ENCODE measurements at places on chromosomes 6 and 20.

DNA sequence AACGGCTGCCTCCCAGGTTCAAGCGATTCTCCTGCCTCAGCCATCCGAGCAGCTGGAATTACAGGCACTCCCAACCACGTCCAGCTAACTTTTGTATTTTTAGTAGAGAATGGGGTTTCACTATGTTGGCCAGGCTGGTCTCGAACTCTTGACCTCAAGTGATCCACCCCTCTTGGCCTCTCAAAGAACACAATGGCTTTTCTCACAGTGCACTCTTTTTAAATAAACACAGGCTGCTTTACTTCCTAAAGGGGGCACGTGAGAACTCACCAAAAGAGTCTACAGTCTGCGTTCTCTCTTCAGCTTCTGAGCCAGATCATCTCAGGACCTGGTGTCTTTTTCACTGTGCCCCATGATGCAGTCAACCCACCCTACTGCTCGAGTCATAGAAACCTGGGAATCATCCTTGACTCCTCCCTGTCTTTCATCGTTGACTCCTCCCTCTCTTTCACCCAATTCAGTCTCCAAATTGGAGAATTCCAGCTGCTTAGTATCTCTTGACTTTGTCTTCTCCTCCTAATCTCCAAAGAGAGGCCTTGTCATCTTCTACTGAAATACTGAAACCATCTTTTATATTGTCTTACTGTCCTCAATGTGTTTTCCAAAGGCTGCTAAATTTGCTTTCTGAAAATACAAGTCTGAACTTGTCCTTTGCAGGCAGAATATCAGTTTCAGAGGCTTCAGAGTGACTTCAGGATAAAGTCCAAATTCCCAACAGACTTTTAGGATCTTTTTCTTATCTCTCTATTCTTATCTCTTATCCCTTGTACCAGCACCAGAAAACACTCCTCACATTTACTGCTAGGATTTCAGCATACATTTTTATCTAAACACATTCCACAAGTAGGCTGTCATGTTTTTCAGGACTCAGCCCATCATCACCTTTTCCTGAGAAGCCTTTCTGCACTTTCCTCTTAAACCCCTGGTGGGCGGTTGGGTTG is 323.4 kb downstream of the SYNE1 start:
- DNase-seq: no peak

GRCh38 chr6:22343864-22344263 is 47.0 kb upstream of the PRL start:
- no peak for DNase-seq

- no peak for DNase-seq
Measured at GRCh38 chr6:165599121-165599520, 63.9 kb downstream of the PDE10A start.

- DNase-seq: no peak
Measured at GRCh38 chr6:156885562-156885961, 108.4 kb downstream of the ARID1B start.

GRCh38 chr6:53640361-53640760 is 25.2 kb downstream of the KLHL31 start:
- DNase-seq: no peak

DNA sequence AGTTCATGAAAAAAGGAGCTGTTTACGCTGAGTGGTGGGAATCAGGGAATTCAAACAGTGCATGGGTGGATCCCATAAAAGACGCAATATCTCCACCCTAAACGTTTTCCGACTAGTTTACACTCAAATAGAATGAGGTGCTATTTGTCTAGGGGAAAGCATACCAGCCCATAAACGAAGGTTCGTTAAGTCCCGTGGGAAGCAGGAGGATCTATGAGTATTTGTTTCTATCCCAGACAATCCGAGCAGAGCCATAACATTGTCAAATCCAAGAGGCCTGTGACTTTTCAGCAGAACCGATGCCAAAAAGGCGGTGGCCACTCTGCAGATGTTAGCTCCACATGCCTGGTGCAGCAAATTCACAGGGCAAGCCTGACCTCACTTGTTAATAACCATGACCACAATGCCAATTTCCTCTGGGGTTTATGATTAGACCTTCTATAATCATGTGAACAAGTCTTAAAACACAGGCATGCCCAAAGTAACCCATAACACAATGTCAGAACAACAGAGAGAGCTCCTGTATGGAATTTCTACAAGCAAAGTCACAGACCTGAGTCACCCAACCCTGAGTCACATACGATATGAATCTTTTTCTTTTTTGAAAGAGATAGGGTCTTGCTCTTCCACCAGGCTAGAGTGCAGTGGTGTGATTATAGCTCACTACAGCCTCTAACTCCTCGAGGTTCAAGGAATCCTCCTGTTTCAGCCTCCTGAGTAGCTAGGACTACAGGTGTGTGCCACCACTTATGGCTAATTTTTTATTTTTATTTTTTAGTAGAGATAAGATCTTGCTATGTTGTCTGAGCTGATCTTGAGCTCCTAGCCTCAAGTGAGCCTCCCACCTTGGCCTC is 123.3 kb downstream of the KIF13A start:
- no peak for DNase-seq

DNA sequence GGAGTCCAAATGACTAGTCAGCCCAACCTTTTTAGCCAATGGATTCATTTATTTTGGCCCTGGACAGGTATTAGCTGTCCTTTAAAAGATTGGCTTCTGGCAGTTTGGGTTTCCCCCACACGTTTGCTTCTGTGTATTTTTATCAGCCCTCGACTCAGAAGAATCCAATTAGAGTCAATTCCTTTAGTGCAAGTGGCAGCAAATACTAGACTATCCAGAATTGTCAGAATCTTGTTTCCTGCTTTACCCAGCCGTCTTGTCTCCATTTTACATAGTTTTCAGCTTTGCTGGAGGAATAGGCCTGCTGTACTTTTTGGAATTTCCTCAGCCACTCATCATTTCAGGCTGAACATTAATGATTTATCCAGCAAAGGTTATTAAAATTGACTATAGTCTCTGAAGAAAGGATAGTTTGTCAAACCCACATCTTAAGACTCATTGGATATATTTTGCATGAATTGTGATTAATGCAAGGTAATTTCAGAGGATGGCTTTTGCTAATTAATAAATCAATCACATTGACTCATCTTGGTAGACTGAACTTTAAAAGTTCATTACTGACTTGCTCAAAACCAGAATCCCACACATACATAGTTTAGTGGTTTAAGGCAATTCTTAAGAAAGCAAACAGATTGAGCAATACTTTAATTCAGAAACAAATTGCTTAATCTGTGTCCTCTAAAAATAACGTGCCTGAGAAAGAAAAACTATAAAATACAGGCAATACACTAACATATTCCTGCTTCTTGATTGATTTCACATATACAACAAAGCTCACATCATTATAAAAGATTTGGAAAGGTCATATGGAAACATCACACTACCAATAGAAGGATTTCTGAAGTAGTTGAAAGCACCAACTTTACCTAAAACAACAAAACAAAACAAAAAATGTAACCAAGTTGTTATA is 62.9 kb upstream of the ZNF217 start:
- DNase-seq: no peak

DNA sequence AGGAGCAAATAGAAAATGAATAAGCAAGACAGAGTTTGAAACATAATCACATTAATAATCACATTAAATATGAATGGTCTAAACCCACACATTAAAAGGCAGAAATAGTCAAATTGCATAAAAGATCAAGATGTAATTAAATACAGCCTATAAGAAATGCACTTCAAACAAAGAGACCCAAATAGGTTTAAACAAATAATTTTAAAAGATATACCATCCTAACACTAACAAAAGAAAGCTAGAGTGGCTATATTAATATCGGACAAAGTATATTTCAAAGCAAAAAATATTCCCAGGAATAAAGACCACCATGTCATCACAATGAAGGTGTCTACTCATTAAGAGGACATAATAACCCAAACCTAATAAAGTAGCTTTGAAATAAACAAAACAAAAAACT is 140.2 kb downstream of the WDR27 start:
- DNase-seq: no peak

DNA sequence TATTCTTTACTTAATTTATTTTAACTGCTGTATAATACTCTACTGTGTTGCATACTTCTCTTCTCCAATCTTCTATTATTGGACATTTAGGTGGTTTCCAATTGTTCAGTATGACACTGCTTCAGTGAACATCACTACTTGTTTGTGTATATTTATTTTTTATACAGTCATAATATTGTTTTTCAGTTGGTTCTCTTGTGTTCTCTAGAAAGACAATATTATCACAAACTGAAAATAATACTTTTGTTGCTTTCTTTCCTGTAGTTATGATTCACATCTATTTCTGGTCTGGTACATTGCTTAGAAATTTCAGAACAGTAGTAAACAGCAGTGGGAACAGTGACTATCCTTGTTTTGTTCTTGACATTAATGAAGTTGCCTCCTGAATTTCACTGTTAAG is 62.8 kb upstream of the GTSF1L start:
- DNase-seq: no peak

GRCh38 chr20:51350941-51351631 is 191.4 kb downstream of the NFATC2 start:
- no peak for DNase-seq

Measured in T-cell (primary cell).